ENCODE measurements at places on chromosomes 5 and 9.
A peak's percentile ranks its signal among the peaks of the same experiment; 100 is the strongest.

DNA sequence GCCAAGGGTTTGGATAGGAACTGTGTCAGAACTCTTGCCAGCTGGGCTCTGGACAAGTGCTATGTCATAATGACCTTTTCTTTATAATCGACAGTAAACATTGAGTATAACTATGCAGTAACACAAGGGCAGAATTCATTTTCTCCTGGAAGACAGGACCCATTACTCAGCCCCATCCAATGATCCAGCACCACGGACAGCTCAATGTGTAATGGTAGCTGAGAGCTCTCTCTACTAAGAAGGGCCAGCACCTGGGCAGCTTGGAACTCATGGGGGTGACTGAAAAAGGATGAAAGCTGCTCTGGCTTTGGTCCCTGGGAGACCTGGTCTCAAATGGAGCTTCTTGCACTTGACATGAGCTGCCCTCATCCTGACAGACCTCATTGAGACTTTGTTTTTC lies 347.8 kb downstream of the TRIM32 start:
- DNase-seq = no peak

DNA sequence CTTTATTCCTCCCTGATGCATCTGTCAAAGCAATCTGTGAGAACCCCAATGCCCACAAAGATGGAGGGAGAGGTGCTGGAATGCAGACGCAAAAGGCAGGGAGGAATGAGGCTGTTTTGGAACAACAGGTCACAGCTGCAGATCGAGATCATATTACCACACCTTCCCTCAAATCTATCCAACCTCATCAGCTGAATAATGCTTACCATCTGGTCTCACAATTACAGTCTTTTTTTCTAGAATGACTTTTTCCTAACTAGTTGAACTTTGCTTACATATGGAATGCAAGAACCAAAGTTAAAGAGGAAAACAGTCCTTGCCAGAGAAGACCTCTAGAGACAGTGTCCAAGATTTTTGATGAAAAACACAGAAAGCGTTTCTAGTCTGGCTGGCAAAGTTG lies 158.1 kb downstream of the LPAR1 start:
- peak; percentile 93 for DNase-seq

GRCh38 chr5:165325221-165325620 lies 1819.8 kb downstream of the MAT2B start:
- no peak for DNase-seq

GRCh38 chr5:68332080-68332451 lies 116.5 kb downstream of the PIK3R1 start:
- DNase-seq = no peak

GRCh38 chr9:110828264-110828663 lies 159.7 kb downstream of the MUSK start:
- no peak for DNase-seq

DNA sequence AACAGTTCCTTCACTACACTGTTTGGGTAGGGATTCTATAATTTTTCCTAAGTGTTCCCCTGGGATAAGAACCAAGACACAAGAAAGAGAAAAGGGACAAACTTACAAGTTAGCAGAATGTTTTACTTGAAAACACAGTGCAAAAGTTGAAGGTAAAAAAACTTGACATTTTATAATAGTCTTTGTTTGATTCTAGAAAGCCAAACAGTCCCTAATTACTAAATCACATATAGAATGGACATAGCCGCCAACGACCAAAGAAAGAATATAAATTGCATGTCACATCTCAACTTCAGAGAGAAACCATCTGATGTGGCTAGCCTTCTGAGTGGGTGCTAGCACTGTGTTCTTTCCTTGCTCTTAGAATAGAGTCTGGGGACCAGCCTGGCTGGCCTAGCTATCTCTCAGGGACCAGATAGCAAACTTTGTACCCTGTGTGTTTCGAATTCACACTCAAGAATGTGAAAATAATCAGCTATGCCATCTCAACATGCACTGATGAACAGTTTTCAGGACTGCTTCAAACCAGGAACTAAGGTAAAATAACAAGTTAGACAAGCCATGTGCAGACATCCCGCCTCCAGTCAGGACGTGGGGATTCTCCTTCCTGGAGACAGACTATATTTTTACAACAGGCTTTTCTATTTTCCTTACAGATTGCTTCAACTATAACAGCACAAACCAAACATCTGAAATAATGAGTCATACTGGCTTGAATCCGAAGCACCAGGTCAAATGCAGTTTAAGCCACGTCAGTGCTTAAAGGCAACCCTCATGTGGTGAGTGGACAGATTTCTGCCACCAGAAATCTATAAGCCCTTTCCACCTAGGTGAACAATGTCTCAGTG lies 53.7 kb downstream of the LHFPL2 start:
- DNase-seq = no peak

GRCh38 chr5:62287237-62287636 lies 18.8 kb upstream of the KIF2A start:
- DNase-seq = no peak

DNA sequence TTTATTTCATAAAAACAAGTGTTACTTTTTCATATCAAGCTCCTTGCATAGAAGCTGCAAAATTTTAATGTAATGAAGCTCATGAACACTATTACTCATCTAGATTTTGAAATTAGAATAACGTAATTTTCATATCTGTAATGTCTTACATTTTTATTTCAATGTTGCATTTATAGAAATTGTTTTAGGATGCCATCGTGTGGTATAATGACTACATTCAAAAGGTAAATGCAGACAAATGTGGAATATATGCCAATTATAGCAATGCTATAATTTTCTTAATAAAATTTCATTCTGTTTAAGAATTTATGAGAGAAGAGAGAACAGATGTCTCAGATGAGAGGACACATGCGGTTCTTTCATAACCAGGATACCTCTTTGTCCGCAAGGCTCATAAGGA lies 230.2 kb downstream of the TMEM232 start:
- no peak for DNase-seq

- DNase-seq = no peak
Observed at GRCh38 chr9:128116104-128117083, 11.1 kb downstream of the PTGES2 start.
